ENCODE measurements at places on chromosomes 16 and 17. TPM values are rescaled to one million over a fixed set of nuclear protein-coding genes. Genes with fewer than 3 reads are reported as not detected.

The KCNH6 gene
- not detected for total RNA-seq

The FBF1 gene
- total RNA-seq: 11.1 TPM

The GGT6 gene
- total RNA-seq: not detected

The TP53TG3 gene
- 0.57 TPM for total RNA-seq

The MEIOC gene
- total RNA-seq: 2.9 TPM

The SERPINF2 gene
- 2.0 TPM for total RNA-seq

The RHBDL3 gene
- total RNA-seq: 4.4 TPM

The OTOP2 gene
- 0.06 TPM for total RNA-seq

The SPNS3 gene
- total RNA-seq: 0.05 TPM

The FBXO39 gene
- total RNA-seq: not detected

The KRT28 gene
- not detected for total RNA-seq

The RRAD gene
- total RNA-seq: 12.0 TPM

The ASGR2 gene
- not detected for total RNA-seq

The KRT17 gene
- total RNA-seq: 1.2 TPM

The TBX21 gene
- total RNA-seq: 0.07 TPM

The ZNF778 gene
- 7.0 TPM for total RNA-seq

The ZFP3 gene
- total RNA-seq: 0.89 TPM

The TSPOAP1 gene
- not detected for total RNA-seq

The HCRT gene
- total RNA-seq: not detected

The RNU2-1 gene
- not detected for total RNA-seq

The TPSAB1 gene
- not detected for total RNA-seq

The SLC12A3 gene
- total RNA-seq: not detected

The KRT31 gene
- total RNA-seq: not detected

The KREMEN2 gene
- total RNA-seq: 2.1 TPM

The TEKT1 gene
- total RNA-seq: not detected

The ERCC4 gene
- 4.2 TPM for total RNA-seq

The QPRT gene
- 1.1 TPM for total RNA-seq

The RNF222 gene
- total RNA-seq: not detected

The CLDN7 gene
- total RNA-seq: 0.69 TPM

The ASIC2 gene
- 2.1 TPM for total RNA-seq

Data from A549 treated with CpdA at 1 μM for 4 hours (cell line).